AG20443 (cell line): ENCODE measurements at places on chromosomes 7 and 10.
A peak's percentile ranks its signal among the peaks of the same experiment; 100 is the strongest.

GRCh38 chr7:94697035-94697974 is 41.4 kb upstream of the SGCE start:
- DNase-seq = peak; percentile 76

- DNase-seq = no peak
Measured at GRCh38 chr10:49690698-49691356, 11.4 kb downstream of the C10orf53 start.

- DNase-seq = no peak
Measured at GRCh38 chr7:23544913-23545354, 13.2 kb upstream of the TRA2A start.

- DNase-seq = no peak
Measured at GRCh38 chr10:90915766-90916075, 5.2 kb downstream of the ANKRD1 start.

DNA sequence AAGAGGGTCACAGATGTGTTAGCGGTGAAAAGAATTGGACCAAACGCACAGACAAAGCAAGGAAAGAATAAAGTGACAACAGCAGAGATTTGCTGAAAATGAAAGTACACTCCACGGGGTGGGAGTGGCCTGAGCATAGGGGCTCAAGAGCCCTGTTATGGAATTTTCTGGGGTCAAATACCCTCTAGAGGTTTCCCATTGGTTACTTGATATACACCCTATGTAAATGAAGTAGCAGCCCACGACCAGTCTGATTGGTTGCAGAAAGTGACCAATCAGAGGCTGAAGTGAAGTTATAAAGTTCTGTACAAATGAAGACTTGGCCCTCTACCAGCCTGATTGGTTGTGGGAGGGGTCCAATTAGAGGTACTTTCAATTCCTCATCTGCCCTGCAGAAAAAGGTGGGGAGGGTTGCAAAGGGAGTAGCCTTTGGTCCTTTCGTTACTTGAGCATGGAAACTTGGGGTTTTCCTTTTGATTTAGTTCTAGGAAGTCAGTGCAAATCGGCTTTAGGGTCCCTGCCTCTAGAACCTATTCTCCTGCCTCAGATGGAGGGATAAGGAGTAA is 125.6 kb upstream of the PRPS1L1 start:
- no peak for DNase-seq

DNA sequence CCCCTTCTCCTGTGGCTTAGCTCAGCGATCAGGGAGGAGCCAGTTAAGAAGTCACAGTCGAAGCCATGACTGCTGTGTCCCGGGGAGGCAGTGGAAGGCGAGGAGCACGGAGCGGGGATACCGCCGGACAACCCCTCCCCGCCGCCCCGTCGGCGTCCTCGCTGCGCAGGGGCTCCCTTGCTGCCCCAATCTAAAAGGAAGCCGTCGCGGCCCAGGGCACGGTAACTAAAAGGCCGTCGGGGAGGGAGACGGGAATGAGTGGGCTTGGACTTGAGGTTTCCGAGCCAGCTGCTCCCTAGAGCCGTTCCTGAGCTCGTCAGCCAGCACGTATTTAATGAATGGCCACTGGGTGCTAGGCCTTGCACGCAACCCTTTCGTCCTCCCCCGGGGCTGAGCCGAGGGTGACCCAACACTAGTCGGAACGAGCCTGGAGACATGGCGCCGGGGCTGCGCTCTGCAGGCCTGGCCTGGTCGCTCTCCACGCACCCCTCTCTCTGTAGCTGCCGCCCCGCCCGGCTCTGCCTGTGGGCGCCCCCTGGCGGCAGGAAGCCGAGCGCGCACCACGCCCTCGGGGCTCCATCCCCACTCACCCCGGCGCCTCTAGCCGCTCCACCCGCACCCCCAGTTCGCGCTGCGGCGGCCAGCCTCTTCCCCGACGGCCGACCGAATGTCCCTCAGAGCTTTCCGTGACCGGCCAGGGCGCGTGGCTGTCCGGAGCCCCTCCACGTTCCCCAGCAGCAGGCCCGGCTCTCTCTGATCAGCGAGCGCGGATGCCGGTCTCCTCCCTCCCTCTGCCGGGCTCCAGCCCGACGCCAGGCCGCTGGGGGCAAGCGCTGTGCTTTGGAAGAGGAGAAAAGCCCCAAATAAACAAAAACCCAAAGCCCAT is 29.3 kb upstream of the KCNK18 start:
- DNase-seq = peak; percentile 90

- DNase-seq = no peak
Measured at GRCh38 chr7:46143949-46144917, 223.2 kb upstream of the IGFBP3 start.

- DNase-seq = no peak
Measured at GRCh38 chr10:25023278-25023677, 6.9 kb downstream of the THNSL1 start.

DNA sequence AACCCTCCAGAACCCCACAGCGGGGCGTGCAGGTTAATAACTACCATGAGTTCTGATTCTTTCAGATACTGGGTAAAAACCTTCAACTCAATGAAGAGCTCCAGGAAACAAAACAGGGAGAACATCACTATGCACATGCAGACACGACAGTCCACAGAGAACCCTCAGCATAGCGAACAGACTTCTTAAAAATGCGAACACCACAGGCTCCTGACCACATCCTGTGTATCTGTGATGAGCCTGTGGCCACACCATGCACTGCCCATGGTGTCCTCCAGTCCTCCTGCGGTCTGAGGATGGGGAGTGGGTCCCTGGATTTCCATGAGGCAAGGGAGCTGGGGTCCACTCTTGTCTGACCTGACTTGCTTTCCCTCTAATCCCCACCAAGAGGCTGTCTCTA is 107.2 kb downstream of the COBL start:
- DNase-seq = peak; percentile 5

DNA sequence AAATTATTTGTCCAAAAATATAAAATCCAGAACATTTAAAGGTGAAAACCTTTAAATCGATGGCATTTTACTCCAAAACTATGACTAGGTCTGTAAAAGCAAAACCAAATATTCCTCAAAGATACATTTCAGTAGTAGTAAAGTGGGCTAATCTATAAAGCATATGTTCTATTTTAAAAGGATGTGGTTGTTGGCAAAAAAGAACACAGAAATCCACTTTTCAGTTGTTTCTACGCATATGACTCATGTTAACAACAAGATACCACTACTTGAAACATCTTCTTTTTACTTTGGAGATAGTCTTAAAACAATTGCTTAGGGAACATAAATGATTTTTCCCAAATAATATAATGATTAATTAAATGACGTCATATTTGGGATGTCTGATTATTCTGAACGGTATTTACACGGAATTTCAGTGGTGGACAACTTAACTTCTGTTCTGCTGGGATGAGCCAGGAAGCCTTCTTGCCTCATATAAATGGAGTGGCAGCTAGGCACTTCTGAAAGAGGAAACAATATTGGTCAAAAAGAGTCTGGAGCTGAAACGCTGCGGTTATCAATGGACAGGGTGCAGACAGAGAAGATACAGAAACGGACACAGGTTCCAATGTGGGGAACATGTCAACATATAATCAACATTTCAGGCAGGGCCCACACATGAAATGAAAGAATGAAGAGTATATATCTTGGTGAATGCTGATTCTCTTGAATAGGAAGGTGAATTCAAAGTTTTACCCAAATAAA is 78.5 kb downstream of the ETV1 start:
- no peak for DNase-seq
